ENCODE measurements at places on chromosomes 1 and 21.

GRCh38 chr1:11951901-11952300 is 17.4 kb downstream of the PLOD1 start:
- no peak for DNase-seq

- no peak for DNase-seq
These were observed 18.4 kb downstream of the PIGK start for GRCh38 chr1:77200806-77201205.

- DNase-seq = no peak
These were observed 17.2 kb upstream of the C4BPB start for GRCh38 chr1:207071426-207071825.

DNA sequence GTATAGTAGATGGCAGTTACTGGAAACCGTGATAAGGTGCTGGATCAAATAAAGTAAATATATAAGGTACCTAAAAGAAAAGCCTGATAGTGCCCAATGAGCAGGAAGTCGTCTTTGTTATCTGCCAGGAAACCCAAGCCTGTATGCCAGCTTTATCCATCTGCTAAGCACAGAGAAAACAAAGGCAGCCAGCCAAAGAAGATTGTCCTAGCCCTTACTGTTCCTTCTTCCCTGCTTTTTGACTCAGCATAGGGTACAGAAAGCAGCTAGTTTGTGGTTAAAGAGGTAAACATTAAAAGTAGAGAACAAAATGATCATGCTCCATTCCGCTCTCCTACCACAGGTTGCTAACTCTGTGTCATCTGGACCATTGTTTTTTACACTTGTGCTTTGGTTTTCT is 10.1 kb downstream of the KRTAP22-2 start:
- DNase-seq = no peak

- no peak for DNase-seq
These were observed 5.2 kb downstream of the AK2 start for GRCh38 chr1:33031506-33031905.

DNA sequence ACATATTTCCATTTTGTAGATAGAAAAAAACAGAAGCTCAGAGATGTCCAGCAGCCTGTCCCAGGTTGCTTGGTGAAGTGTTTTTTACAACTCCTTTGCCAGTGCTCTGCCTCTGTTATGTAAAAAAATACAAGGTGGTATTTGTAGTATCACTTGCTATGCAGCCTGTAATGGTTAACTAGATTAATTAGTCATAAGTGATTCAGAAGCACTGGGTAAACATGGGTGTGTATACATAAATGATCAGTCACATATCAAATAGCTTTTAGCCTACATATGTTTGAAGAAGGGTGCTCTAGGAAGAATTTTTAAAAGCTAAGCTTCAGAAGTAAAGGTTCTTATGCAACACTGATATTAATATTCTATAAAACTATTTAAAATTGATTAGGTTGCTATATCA is 70.0 kb upstream of the MAGI3 start:
- DNase-seq = no peak

DNA sequence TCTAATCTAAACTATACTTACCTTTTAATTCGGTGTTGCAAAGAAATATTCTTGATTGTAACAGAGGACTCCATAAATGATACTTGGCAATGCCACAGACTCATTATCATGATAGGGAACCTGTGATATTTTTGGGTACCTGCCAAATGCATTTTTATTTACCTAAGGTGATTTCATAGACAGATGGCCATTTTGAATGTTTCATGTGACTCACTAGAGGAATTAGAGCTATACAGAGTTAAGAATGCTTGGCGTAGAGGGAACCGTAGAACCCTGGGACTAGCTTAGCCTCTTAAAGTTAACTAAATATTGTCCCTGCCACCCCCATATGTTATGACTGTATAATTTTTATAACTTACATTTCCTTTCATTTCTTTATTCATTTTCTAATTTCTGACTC is 136.1 kb downstream of the DISP1 start:
- DNase-seq = no peak

DNA sequence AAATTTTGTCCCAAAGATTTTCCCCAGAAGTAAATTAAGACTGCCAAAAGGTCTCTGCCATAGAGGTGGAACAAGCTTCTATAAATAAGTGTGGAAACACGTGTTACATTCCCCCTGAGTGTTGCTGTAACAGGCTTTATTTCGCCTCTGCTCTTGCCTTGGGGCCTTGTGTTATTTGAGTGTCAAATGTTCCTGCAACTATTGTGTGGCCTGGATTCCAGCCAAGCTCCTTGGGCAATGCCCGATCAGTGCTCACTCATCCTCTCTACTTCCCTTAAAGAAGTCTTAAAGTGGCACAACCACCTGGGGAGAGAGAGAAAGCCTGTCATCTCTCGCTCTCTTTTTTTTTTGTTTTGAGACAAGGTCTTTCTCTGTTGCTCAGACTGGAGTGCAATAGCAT is 156.7 kb downstream of the NR5A2 start:
- DNase-seq = no peak

- no peak for DNase-seq
These were observed 203.7 kb upstream of the C1orf87 start for GRCh38 chr1:60277269-60277668.

GRCh38 chr1:228148196-228148861 is 1.4 kb upstream of the GJC2 start:
- no peak for DNase-seq

DNA sequence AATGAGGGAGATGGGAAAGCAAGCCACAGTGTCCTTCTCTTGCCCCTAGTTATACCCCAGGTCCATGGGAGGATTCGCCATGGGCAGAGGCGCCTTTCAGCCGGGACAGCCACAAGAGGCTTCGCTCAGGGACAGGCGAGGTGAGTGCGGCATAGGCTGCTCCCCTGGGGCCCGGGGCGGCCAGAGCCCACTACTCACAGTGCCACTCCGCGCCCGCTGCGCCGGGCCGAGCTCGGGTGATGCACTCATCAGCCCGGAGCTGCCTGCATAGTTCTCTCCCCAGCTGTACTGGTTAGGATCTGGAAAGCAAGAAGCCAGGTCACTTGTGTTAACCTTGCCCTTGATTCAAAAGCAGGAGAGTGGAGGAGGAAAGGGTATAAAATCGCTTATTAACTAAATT is 8.4 kb downstream of the PANK4 start:
- no peak for DNase-seq

Data from stimulated activated CD4-positive, alpha-beta T cell treated with anti-CD3 and anti-CD28 coated beads, Interleukin-1b, Interleukin-23, amount 100 ng/mL, for 48 hours (primary cell).